ENCODE measurements at places on chromosomes 16 and 17.

- no peak for DNase-seq
Measured at GRCh38 chr17:49664706-49665211, 13.1 kb downstream of the SPOP start.

DNA sequence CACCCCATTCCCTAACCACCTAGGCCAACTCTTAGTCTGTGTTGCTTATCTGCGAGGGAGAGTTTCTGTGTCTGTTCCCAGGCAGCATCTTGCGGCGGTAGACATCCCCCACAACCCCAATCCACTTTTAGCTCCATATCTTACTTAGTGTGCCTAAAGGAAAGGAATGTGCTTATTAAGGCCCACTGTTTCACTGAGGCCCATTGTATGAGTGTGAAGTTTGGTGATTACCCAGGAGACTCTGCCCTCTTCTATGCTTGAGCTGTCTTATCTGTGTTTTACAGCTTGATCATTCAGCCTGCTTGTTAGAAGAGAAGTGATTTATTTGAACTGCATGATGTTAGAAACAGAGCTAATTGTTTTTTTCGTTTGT, 10.3 kb upstream of the MLYCD start:
- no peak for DNase-seq

DNA sequence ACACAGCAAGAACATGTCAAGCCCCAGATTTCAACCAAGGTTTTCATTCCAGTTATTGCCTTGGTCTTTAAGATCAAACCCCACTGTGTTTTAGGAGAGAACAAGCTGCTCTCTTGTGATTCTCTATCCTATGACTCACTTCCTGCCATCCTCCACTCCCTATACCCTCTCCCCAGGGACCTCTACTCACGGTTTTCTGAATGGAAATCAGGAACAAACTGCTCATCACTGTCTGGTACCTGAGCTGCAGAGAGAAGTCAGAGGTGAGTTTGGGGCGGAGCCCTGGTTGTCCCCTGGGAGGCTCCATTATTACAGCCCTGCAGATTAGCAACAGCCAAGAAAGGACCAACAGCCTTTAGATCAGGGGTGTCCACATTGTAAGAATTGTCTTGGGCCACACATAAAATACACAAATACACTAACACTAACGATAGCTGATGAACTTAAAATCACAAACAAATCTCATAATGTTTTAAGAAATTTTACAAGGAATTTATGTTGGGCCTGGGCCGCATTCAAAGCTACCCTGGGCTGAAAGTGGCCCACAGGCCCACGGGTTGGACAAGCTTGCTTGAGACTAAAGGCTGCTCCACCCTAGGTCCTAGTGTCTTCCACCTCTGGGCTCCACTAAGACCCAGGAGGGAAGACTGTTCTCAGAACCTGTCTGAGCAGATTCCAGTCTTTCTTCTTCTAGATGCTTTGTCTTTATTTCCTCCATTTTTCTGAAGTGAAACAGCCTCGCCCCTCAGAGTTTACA, 9.7 kb downstream of the ETV4 start:
- peak; percentile 65 for DNase-seq

- no peak for DNase-seq
Measured at GRCh38 chr17:11852912-11853311, 144.4 kb downstream of the ZNF18 start.

- no peak for DNase-seq
Measured at GRCh38 chr16:10791048-10791447, 27.5 kb downstream of the TVP23A start.

- no peak for DNase-seq
Measured at GRCh38 chr17:14157822-14158221, 78.8 kb downstream of the CDRT15 start.

DNA sequence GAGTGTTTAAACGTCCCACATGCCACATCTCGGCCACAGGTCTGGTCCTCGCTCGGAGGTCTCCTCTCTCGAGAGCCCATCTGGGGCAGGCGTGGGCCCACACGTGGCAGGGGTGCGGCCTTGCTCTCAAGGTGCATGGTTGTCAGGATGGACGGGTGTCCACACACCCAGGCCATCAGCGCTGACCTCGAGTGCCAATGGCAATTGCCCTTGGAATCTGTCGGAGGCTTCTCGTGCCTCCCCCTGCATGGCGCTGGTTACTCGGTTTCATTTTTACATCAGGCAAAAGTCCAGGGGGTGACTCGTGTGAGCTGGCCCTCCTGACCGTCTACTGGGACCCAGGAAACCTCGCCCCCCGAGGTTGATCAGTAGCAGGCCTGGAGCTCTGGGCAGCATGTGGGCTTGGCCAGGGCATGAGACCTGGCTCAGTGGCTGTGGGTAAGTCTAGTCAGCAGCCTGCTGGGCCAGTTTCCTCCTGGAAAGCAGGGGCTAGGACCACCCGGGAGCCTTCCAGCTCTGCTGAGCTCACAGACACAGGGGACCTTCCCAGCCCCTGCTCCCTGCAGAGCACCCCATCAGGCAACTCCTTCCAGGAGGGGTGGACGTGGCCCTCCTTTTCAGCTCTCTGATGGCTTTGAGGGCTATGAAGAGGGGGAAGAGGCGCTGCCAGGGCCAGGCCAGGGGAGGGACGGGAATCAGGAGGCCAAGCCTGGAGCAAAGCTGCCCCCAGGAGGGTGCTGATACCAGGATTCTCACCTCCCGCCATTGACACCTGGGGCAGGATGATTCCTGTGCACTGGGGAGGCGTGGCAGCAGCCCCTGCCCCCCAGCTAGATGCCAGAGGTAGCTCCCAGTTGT, 3.7 kb upstream of the ZNF469 start:
- no peak for DNase-seq

DNA sequence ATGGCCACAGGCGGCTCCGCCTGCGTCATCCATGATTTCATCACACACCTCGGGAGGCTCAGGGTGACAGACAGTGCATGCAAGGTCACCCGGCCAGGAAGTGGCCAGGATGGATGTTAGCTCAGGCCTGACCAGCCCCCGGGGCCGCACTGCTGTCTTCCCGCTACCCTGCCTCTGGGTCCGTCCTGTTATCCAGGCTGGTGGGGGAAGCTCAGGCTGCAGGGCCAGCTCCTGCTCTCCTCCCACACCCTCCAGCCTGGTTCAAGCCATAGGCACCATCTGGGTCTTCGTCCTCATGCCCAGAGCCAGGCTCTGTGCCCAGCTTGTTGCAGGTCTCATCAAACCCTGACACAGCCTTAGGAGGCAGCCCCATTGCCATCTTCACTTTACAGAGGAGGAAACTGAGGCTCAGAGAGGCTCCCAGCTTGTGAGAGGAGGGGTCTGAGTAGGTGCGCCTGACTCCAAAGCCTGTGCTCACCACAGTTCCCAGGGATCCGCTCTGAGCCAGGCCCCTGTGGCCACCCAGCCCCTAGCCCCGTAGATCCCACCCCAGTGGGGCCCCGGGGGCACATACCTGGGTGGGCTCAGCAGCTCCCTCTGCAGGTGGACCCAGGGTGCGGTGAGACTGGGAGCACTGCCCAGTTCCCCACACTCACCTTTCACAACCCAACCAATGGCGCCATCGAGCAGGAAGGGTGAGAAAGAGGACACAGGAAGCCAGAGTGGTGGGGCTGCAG, 412 bp upstream of the ADGRG3 start:
- peak; percentile 76 for DNase-seq

GRCh38 chr16:17238285-17239028, 232.3 kb downstream of the XYLT1 start:
- no peak for DNase-seq
